IMR-90 (cell line): ENCODE measurements at places on chromosomes 4 and X. TPM values are rescaled to one million over a fixed set of nuclear protein-coding genes. Genes with fewer than 3 reads are reported as not detected.
A peak's percentile ranks its signal among the peaks of the same experiment; 100 is the strongest.

Gene PFKFB1
- under 0.01 TPM in 1 of 2 replicates, not detected in the other for total RNA-seq

- DNase-seq = peak; percentile 33
Observed at GRCh38 chr4:156954587-156954986, 17.0 kb downstream of the PDGFC start.

DNA sequence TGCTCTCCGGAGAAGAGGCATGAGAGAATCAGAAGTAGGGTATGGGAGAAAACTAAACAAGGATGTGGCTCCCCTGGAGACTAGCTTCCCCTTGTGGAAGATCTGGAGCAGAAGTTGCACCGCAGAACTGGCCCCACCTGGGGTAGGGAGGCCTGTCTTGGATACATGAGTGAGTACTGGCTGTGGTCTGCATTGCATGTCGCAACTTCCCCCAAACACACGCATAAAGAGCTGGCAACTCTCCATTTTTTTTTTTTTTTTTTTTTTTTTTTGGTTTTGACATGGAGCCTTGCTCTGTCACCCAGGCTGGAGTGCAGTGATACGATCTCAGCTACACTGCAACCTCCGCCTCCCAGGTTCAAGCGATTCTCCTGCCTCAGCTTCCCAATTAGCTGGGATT lies 119.9 kb downstream of the EGF start:
- DNase-seq = no peak

DNA sequence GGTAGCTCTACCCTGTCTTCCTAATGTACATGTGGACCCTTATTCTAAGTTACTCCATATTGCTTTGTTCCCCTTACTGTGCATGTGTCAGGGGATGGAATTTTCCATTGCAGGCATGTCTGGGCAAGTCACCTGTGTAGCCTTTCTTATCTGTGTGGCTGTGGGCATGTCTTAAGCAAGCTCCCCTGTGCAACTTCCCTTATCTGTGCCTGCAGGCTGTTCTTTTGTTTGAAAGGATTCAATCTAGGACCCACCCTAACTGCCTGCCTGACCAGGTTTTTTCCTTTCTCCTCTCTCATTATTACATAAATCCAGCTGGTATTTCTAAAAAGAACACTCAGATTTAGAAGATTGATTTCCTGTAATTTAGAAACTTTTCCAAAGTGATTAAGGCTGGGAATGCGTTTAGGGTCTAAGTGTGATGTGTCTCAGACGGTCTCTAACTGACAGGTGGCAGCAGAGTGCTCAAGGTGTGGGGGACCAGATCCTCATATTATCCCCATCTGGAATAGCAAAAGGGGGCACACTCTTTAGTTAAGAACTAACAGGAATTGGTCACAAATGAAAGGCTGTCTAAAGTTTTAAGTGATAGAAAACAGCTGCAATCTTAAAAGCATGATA lies 198.9 kb upstream of the PPP1R2C start:
- DNase-seq = no peak

DNA sequence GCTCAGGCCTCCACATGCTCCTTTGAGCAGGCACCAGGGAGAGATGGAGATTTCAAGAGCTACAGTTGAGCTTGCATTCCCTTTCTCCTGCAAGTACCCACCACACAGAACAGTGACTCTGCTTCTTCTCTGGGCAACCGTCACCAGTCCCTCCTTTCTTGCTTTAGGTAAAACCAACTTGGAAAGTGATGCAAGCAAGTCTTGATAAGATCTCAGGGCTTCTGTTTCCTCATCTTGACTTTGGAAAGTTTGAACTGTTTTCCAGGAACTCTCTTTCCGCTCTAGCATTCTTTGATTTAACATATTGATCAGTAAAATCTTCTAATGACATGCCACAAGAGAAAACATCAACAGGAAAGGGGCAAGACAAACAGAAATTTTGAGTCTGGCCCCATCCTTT lies 73.7 kb downstream of the USP46 start:
- DNase-seq = no peak
